HepG2 (cell line): ENCODE measurements at places on chromosomes 7 and 10.
A peak's percentile ranks its signal among the peaks of the same experiment; 100 is the strongest.

DNA sequence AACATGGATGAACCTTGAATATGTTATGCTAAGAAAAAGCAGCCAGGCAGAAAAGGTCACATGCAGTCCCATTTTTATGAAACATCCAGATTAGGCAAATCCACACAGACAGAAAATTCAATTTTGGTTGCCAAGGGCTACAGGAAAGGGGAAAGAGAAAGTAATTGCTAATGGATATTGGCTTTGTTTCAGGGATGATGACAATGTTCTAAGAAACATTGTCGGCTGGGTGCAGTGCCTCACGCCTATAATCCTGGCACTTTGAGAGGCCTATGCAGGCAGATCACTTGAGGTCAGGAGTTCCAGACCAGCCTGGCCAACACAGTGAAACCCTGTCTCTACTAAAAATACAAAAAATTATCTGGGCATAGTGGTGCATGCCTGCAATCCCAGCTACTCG lies 23.0 kb downstream of the ZNF33B start:
- H3K27me3 ChIP-seq = no peaks in the 10 kb centered on the region
- peaks cover 3% of the 10 kb centered on the region for H3K36me3 ChIP-seq

- no peak overlapping the region for H3K27ac ChIP-seq
- peaks cover 16% of the 10 kb centered on the region for H3K36me3 ChIP-seq
- no peak overlapping the region for H3K4me3 ChIP-seq
- DNase-seq = no peak
Measured at GRCh38 chr10:72106154-72106849, 18.0 kb upstream of the SPOCK2 start.

DNA sequence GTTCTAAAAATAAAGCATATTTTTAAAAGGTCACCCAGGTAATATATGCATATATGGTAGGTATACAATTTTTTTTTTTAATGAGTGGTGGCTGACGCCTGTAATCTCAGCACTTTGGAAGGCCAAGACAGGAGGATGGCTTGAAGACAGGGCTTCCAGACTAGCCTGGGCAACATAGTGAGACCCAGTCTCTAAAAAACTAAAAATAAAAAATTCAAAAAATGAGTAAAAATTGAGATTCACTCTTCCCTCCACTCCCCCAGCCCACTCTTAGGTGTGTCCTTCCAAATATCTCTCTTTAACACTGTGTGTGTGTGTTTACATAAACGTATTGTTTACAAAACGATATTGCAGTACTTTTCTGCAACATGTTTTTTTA lies 929 bp upstream of the ANXA11 start:
- H3K27ac ChIP-seq = peak overlapping the region; percentile 74
- no peaks in the 10 kb centered on the region for H3K36me3 ChIP-seq
- peaks cover 46% of the 10 kb centered on the region for H3K4me1 ChIP-seq

DNA sequence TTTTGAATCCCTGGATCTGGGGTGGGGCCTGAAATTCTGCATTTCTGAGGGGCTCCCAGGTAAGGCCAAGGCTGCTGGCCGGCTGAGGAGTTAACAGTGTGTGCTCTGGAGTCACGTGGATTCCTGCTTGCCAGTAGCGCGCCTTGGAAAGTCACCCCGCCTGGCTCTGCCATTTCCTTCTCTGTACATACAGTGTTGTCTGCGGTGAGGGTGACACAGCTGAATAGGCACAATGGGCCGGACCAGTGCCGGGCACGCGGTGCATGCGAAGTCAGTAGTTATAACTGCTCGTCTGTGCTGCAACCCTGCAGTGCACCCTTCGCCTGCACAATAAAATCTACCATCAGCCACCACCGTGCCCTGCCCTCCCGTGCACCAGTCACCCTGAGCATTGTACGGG lies 68.0 kb upstream of the EEPD1 start:
- no peaks in the 10 kb centered on the region for H3K36me3 ChIP-seq
- peaks cover 14% of the 10 kb centered on the region; the same call in 1 of the 3 replicates for H3K27me3 ChIP-seq
- DNase-seq = no peak
- no peak overlapping the region for H3K27ac ChIP-seq
- no peak overlapping the region for H3K4me3 ChIP-seq

GRCh38 chr10:75532253-75532924 lies 101.0 kb downstream of the LRMDA start:
- H3K27ac ChIP-seq = no peak overlapping the region
- H3K36me3 ChIP-seq = peaks cover 4% of the 10 kb centered on the region; the same call in 1 of the 3 replicates
- peaks cover 26% of the 10 kb centered on the region for H3K4me1 ChIP-seq
- H3K27me3 ChIP-seq = no peaks in the 10 kb centered on the region

GRCh38 chr10:132331601-132332432 lies at the start of gene LRRC27:
Gene LRRC27 (plus strand): TSS chr10:132332193. CDS start chr10:132333525, 1,332 bp downstream.
- no peaks in the 10 kb centered on the region for H3K27me3 ChIP-seq
- peaks cover 1% of the 10 kb centered on the region; the same call in 1 of the 2 replicates for H3K36me3 ChIP-seq
- H3K4me3 ChIP-seq = peak within 1 kb of the TSS; percentile 79
- DNase-seq = peak; percentile 93
- H3K27ac ChIP-seq = peak within 1 kb of the TSS; percentile 67

GRCh38 chr7:101972627-101973026 lies 155.2 kb downstream of the CUX1 start:
- no peak overlapping the region for H3K4me3 ChIP-seq
- no peaks in the 10 kb centered on the region; the same call in 1 of the 2 replicates for H3K27me3 ChIP-seq
- no peak overlapping the region for H3K27ac ChIP-seq
- DNase-seq = no peak

- no peak overlapping the region for H3K27ac ChIP-seq
- no peak for DNase-seq
- no peaks in the 10 kb centered on the region; the same call in none of the 2 replicates for H3K27me3 ChIP-seq
- no peaks in the 10 kb centered on the region for H3K36me3 ChIP-seq
- H3K4me1 ChIP-seq = no peaks in the 10 kb centered on the region
- no peak overlapping the region for H3K4me3 ChIP-seq
Measured at GRCh38 chr7:142790056-142790455, 19.3 kb downstream of the PRSS2 start.

DNA sequence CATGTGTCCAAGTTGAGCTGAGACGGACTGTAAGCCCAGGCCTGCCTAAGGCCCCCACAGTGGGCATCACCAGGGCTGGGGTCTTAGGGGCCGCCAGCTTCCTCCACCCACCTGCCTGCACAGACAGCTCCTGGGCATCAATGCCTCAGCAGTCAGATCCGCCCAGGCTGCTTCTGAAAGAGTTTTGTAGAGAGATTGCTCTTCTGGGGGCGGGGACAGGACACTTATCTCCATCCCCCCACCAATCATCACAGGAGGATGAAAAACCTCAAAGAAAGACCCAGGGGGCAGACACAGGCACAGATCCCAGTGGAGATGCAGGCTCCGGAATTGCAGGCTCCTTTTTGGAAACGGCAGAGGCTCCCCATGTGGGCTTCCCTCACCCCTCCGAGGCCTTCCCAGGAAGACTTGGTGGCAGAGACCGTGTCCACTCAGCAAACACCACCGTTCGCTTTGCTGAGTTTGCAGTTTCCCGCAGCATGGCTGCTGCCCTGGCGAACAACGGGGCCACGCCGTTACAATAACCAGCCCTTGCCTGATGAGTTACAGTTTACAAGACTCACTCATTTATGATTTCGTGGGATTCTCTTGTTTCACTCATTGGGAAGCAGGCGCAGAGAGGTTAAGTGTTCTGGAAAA lies 96.4 kb downstream of the MKI67 start:
- H3K27ac ChIP-seq = no peak overlapping the region
- no peak overlapping the region for H3K4me3 ChIP-seq
- H3K36me3 ChIP-seq = no peaks in the 10 kb centered on the region
- H3K4me1 ChIP-seq = no peaks in the 10 kb centered on the region

DNA sequence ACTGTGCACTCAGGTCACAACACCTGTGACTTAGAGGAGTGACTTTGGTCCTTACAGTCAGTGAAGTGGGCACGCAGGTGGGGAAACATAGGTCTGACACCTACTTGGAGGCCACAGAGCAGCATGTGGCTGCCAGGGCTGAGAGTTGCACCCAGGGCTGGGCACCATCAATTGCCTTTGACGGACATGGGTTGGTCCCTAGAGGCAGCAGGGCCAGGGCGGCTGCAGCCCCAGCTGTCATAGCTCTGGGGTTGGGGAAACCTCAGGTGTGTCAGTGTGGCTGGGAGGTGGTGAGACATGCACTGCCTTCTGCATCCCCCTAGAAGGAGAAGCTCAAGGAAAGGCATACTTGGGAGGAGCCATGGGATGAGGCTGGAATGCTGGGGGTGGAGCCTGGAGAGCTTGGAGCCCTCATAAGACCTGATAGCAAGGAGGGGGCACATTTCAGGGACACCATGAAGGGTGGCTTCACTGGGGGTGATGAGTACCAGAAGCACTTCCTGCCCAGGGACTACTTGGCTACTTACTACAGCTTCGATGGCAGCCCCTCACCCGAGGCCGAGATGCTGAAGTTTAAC lies at the start of gene INMT:
TSS of gene INMT (plus strand) at position 440 of the 578 bp plus-strand sequence. CDS start at position 456, 16 bp downstream.
- peaks cover 12% of the 10 kb centered on the region for H3K4me1 ChIP-seq
- no peak for DNase-seq
- no peaks in the 10 kb centered on the region for H3K36me3 ChIP-seq
- no peaks in the 10 kb centered on the region for H3K27me3 ChIP-seq
- H3K4me3 ChIP-seq = no peak within 1 kb of the TSS
- H3K27ac ChIP-seq = no peak within 1 kb of the TSS
